ENCODE measurements at places on chromosomes 16 and 17.
A peak's percentile ranks its signal among the peaks of the same experiment; 100 is the strongest.

GRCh38 chr17:34076743-34077631, 178.1 kb upstream of the CCL2 start:
- DNase-seq, result no peak

GRCh38 chr16:51116353-51116752, 34.7 kb downstream of the SALL1 start:
- no peak for DNase-seq

GRCh38 chr16:21283521-21284289, 5.6 kb upstream of the CRYM start:
- no peak for DNase-seq

DNA sequence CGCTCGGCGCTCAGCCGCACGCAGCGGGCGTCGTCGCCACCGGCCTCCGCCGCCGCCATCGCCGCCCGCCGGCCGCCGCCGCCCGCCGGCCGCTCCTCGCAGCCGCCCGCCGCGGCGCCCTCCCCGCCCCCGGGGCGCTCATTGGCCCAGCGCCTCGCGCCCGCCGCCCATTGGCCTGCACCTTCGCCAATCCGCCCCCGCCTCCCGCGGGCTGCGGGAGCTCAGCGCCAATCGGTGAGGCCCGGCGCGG, at the start of gene PGP:
TSS of gene PGP (minus strand) at position 122 of the 250 bp plus-strand sequence. CDS start at position 59, 63 bp downstream.
- no peak for DNase-seq

GRCh38 chr16:58485184-58485887, 14.6 kb upstream of the NDRG4 start:
- DNase-seq, result no peak

GRCh38 chr16:12145918-12146317, 169.4 kb downstream of the SNX29 start:
- DNase-seq, result no peak

DNA sequence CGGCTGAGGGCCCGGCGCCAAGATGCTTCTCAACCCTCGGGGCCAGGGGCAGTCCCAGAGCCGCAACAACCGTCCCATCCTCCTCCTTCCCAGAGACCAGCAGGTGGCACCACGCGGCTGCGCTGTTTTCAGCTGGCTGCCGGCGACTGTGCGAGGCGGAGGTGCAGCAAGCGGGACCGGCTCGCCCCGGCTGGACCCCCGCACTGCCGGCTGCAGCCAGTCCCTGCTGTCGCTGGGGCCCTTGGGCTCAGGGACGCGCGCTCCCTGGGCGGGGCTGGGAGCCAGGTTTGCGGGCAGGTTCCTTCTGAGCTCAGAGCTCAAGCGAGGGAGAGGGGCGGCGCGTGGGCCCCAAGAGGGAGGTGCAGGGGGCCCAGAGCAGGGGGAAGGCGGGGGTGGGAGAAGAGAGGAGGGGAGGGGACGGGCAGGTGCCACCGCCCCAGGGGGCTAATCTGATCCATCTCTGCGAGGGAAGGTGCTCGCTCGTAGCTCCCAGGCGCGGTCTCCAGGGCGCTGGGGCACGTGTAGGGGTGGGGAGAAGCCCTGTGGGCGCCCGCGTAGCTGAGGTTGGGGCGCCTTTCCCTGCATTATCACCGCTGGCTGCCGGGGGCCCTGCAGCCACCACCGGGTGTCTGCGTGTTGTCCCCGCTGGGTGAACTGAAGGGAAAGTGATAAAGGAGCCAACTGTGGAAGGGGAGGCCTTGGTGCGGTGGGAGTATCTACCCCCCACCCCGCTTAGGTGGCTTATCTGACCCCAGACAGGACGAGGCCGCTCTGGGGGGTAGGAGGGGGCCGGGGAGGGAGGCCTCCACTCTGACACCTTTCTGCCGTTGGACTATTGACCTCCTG, 24.2 kb downstream of the STAT5A start:
- peak; percentile 56 for DNase-seq

- DNase-seq, result no peak
These were observed 148.7 kb upstream of the NOL11 start for GRCh38 chr17:67569015-67569451.

DNA sequence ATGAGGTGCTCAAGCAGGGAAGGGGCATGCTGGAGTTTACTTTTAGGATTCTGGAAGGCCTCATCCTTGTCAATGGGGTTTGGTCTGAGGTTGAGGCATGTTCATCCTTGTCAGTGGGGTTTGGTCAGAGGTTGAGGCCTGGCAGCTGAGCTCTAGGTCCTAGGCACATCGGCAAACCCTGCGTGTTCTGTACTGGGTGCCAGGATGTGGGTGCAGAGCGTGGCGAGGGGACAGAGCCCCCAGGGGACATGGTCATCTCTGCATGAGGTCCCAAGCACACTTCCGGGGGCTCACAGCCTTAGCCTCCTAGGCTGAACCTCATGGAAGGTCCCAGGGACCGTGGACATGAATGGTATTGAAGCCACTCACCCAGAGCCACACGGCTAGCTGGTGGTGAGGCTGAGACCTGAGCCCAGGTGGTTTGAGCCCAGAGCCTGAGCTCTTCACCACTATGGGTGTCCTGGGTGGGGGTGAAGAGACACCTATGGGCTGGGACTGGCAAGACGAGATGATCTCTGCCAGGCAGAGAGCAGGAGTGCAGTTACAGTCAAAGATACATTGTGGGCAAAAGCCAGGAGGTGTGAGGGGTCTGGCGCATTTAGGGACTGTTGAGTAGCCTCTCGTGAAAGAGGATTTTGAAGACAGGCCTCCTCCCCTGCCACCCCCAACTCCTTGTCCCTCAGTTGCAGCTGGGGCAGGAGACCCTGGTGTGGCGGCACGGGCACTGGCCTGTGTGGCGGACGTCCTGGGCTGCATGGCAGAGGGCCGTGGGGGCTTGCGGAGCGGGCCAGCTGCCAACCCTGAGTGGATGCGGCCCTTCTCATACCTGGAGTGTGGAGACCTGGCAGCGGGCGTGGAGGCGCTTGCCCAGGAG, 19.3 kb downstream of the FCSK start:
- DNase-seq, result no peak

DNA sequence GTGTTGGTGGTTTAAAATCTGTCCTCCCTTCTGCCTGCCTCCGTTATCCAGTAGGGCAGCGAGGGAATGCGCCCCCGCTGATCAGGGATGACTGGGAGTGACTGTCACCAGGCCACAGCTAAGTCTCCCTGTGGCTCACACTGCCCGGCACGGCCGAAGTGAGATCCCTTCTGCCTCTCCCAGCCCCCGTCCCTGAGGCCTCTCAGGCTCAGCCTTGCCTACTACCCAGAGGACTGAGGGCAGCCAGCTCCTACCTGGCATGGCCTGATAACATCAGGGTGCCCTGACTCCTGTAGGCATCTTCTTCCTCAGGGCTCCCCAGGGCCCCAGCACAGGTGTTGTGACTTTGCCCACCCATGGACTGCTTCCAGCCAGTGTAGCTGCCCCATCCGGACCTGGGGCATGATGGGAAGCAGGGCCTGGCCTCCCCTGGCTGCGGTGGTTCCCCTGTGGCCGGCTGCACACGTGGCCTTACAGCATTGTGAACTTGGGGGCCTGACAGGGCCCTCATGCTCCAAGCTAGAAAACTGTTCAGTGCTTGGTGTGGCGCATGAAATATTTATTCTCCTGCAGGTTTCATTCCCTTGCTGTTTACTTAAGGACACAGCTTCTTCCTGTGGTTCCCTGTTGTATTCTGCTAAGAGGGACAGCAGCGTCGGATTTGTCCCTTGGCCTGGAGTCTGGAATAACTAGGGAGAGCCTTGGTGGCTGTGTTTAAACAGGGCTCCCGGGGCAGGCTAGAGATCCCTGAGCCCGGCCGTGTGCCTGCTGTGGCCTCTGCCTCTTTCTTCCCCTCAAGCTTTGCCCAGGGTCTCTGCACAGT, 30.0 kb downstream of the GINS2 start:
- DNase-seq, result no peak

- DNase-seq, result no peak
These were observed 8.9 kb upstream of the RNF112 start for GRCh38 chr17:19402171-19402570.

DNA sequence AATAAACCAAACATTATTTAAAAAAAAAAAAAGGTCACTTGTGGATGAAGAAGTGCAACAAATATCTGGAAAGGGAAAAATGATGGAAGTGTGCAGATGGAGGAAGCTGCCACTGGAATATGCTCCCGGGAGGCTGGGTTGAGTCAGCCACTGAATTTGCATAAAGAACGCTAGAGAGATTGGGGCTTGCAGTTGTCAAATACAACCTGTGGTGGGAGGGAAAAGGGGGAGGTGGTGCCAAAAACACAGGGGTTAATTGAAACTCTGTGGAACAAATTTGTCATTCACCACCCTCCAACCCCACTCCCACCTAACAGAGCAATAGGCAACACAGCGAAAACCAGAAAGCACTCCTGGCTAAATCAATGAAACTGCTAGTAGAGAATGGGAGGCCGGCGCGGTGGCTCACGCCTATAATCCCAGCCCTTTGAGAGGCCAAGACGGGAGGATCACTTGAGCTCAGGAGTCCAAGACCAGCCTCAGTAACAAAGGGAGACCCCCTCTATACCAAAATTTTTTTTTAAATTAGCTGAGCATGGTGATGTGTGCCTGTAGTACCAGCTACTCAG, 37.6 kb upstream of the RPL38 start:
- no peak for DNase-seq

DNA sequence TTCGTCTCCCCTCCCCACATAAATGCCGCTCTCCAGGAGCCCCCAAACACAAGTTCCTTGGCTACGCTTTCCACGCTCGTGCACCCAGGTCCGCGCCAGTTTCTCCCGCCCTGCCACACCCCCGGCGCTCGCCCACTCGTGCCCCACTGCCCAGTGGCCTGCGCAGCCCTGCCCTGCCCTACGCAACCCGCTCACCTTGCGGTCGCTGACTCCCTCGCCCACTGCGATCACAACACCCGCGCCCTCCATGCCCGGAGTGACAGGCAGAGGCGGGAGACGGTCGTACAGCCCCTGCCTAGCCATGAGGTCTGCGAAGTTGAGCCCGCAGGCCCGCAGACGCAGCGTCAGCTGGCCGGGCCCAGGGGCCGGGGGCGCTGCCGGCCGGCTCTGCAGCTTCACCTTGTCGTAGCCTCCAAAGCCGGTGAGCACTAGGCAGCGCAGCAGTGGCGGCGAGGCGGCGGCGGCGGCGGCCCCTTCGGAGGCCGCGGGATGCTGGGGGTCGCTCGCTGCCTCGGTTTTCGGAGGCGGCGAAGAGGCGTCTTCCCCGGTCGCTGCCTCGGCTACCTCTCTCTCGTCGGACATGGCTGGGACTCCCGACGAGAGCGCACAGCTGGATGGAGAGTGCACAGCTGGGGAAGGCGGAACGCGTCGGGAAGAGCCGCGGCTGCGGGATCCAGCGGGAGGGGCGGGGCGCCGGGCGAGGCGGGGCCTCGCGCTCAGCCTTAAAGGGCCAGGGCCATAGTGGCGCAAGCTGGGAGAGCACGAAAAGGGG, at the start of gene VAT1:
TSS of gene VAT1 (minus strand) at position 645 of the 772 bp plus-strand sequence. CDS start at position 582, 63 bp downstream.
- DNase-seq, result peak; percentile 55

GRCh38 chr16:27127308-27127707, 60.6 kb downstream of the C16orf82 start:
- no peak for DNase-seq

GRCh38 chr17:60659156-60659555, 18.5 kb upstream of the BCAS3 start:
- no peak for DNase-seq

DNA sequence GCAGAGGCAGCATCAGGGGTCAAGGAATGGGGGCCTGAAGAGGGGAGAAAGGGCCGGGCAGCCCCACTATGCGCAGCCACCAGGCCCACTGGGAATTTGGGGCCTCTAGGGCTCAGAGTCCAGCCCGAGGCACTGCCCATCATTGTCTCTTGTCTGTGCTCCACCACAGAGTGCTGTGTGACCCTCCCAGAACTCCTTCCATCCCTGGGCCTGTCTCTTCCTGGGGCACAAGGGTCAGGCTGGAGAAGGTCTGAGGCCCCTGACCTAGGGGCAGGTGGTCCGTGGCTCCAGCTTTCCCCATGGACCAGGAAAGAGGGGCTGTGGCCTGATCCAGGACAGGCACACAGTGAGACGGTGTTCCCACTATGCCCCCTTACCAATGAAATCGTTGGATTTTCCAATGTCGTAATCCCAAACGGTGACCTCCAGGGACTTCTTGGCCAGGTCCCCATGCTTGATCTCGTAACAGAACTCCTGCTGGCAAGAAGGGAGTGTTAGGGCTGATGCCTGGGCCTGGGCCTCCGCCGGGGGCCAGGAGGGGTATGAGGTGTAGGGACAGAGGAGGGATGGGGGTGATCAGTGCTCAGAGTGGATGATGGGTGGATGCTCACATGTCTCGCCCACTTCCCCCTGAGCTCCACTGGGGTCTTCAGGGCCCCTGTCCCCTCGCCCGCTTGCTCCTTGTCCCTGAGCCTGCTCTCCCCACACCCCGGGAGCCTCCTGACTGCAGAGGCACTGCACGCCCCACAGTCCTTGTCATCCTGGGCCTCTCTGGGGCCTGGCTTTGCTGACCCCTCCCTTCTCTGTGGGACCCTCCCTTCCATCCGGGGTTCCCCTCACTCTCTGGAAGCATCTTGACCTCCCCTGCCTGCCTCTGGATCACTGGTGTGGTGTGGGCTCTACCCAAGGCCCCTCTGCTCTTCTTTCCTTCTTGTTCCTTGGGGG, 10.7 kb downstream of the SCGB1C2 start:
- no peak for DNase-seq

GRCh38 chr16:82059983-82060421, 24.9 kb downstream of the HSD17B2 start:
- no peak for DNase-seq
